ENCODE measurements at places on chromosomes 4 and X.

GRCh38 chr4:39770969-39771724, 73.2 kb downstream of the UBE2K start:
- DNase-seq, result no peak

GRCh38 chr4:27066591-27066990, 205.9 kb downstream of the STIM2 start:
- no peak for DNase-seq

DNA sequence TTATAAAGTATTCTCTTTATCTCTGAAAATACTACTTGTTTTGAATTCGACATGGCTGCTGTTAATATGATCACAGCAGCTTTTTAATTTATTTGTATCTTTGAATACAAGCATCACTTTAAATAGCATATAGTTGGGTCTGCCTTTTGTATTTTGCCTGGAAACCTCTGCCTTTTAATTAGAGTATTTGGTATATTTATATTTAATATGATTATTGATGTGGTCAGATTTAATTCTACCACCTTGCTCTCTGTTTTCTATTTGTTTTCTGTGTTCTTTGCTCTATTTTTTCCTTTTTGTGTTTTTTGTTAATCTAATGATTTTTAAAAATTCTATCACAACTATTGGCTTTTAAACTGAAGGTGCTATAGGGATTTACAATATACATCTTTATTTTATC, 21.7 kb downstream of the STK32B start:
- no peak for DNase-seq

DNA sequence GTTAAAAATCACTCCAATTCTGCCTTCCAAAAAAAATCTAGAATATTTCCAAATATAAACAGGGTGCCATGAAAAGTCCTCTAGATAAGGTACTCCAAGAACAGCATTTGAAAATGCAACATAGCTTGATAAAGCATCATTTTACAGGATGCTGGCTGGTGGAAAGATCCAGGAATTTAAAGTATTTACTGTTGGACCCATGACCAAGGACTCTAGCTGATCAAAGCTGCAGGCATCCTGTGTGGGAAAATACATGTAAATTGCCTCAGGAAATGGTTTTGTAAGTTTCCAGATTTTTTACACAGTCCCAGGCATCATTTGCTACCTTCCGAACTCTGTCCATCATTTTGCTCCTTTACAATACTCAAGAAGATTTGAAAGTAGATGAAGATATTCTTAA, 164.4 kb downstream of the GRIA3 start:
- no peak for DNase-seq

- peak; percentile 11 for DNase-seq
These were observed 37.9 kb downstream of the RELL1 start for GRCh38 chr4:37648084-37648817.

DNA sequence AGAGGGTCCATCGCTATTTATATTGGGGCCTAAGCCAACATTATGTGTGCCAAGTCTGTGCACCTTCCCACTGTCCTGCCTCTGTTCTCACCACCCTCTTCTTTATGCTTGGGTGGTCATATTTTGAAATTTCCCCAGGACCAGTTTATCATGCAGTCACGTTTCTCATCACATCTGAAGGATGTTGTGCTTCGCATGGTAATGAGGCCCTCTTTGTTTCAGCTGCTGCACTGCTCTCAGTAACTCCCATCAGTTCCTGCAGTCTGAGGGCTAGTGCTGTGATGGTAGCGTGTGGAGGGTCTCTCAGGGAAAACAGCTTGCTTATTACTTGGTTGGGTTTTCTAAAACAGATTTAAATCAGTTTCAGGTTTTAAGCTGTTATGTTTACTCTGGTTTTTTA, 288.0 kb downstream of the AFF2 start:
- DNase-seq, result no peak

GRCh38 chr4:55020131-55020530, 105.3 kb downstream of the KDR start:
- no peak for DNase-seq

GRCh38 chr4:38670939-38671591, 7.1 kb downstream of the KLF3 start:
- DNase-seq, result no peak

DNA sequence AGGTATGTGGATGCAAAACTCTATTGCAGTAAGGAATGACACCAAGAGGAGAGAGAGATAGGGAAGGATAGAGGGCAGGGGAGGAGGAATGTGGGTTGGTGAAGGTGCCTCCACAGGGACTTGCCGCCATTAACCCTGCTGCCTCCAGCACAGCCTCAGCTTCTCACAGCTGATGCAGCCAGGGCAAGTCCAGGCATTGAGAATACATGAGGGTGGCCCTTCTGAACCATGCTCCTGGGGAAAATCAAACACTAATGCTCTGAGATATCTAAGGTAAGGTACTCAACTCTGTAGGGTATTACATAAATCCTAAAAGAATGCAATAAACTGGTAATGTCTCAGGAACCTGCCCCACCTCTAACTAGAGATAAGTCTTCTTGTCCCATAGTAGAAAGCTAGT, 28.7 kb downstream of the UGT2B7 start:
- DNase-seq, result no peak

DNA sequence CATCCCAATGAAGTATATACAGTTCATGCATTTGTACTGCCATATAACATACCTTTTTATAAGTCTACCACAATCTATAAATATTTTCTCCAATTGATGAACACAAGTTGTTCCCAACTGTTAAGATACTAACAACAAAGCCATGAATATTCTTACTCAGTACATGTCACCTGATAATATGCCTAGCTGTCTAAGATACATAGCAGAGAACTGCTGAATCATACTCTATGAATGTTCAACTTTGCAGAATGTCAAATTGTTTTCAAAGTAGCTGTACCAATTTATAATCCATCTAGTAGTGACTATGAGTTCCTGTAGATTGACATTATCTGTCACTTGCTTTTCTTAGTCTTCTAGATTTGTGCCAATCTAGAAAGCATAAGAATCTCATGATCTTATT, 84.9 kb downstream of the RAB28 start:
- DNase-seq, result no peak

GRCh38 chr4:125693228-125693627, 378.5 kb downstream of the FAT4 start:
- DNase-seq, result no peak

DNA sequence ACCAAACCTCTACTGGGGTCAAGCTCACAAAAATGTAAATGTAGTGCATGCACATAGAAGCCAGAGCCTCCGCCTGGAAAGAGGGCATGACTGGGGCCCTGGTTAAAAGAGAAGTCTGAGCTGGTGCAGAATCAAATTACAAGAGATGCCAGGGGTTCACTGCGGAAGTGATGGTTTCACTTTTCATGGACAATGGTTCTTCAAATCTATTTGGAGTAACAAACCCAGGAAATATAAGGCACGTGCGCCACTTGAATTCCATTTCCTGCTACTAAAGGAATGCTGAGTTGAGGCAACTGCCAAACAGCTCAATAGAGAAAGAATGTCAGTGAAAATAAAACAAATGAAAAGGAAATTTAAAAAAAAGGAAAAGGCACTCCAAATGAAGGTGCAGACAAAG, 79.8 kb downstream of the FUNDC1 start:
- no peak for DNase-seq

DNA sequence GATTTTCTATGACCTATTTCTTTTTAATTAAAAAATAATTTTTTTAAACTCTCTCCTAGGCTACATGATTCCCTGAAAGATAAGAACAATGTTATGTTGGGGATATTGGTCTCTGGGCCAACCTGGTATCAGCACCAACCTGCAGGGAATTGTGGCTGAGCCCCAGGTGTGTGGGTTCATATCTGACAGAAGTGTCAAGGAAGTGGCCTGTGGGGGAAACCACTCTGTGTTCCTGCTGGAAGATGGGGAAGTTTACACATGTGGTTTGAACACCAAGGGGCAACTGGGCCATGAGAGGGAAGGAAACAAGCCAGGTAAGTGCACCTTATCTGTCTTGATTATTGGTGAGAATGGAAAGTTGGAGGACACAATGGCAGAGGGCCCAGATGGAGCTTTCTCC, 13.5 kb downstream of the HERC3 start:
- DNase-seq, result no peak

GRCh38 chrX:132742246-132742645, 216.2 kb downstream of the HS6ST2 start:
- no peak for DNase-seq

DNA sequence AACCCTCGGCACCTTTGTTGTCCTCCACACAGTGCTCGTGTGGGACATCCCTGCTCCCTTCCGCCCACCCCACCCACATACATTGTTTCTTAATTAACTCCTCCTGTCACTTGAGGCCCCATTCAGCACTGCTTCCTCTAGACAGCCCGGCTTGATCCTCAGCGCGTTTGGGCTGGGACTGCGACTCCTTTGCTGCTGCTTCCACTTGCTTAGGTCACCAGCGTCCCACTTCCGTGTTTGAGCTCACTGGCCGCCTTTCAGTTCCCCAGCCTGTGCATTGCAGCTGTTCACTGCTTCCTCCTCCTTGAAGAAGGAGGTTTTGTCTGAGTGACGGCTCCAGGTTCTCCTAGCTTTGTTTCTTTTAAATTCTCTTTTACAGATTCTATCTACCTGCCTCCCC, 16.1 kb downstream of the RNF4 start:
- DNase-seq, result no peak

GRCh38 chr4:146255463-146255862, 41.1 kb downstream of the REELD1 start:
- DNase-seq, result no peak

- DNase-seq, result no peak
These were observed 67.0 kb downstream of the GPC3 start for GRCh38 chrX:133918361-133918771.

- DNase-seq, result no peak
These were observed 64.3 kb upstream of the CCDC160 start for GRCh38 chrX:134172588-134173259.

- no peak for DNase-seq
These were observed 75.1 kb downstream of the BANK1 start for GRCh38 chr4:101865501-101866062.

GRCh38 chr4:101282076-101282844, 65.1 kb downstream of the PPP3CA start:
- DNase-seq, result no peak

- DNase-seq, result no peak
These were observed 27.2 kb downstream of the UPRT start for GRCh38 chrX:75301060-75301459.

DNA sequence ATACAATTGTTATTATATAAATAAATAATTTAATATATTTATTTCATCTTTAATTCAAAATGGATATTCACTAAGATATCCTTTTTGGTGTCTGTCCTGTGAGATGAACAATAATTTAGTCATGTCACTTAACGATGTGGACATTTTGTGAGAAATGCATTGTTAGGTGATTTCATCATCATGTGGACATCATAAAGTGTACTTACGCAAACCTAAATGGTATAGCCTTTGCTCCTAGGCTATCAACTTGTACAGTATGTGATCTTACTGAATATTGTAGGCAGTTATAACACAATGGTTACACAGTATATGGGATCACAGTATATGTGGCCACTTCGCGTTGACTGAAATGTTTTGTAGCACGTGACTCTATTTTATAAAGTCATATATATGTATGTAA, 20.2 kb upstream of the CHRNA9 start:
- no peak for DNase-seq

Measured in NCI-H82 (cell line).